ENCODE measurements at places on chromosomes 16 and 17. TPM values are rescaled to one million over a fixed set of nuclear protein-coding genes. Genes with fewer than 3 reads are reported as not detected.

CCL4 gene
- total RNA-seq: not detected

- DNase-seq: no peak
These were observed 121.6 kb downstream of the ANKRD11 start for GRCh38 chr16:89368604-89369249.

DNA sequence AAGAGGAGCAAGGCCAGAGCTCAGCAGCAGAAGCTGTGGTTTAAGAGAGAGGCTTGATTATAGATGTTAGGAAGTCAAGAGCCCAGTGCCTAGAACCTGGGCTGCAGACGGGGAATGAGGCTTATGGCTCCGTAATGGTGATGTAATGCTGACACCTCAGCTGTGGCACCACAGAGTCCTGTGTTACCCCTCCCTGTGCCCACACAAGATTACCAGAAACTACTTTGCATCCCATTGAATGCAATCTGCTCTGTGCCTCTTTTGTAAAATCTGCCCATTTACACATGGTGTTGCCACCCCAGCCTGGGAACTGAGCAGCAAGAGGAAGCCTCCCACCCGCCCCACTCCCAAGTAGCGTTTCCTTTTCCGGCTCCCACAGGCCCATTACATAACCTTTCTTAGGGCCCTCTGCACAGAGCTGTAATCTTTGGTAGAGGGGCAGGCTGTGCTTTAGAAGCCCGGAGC is 57.0 kb downstream of the PITPNC1 start:
- no peak for DNase-seq

- DNase-seq: no peak
These were observed 140.7 kb downstream of the PRKCB start for GRCh38 chr16:23976524-23976923.

DNA sequence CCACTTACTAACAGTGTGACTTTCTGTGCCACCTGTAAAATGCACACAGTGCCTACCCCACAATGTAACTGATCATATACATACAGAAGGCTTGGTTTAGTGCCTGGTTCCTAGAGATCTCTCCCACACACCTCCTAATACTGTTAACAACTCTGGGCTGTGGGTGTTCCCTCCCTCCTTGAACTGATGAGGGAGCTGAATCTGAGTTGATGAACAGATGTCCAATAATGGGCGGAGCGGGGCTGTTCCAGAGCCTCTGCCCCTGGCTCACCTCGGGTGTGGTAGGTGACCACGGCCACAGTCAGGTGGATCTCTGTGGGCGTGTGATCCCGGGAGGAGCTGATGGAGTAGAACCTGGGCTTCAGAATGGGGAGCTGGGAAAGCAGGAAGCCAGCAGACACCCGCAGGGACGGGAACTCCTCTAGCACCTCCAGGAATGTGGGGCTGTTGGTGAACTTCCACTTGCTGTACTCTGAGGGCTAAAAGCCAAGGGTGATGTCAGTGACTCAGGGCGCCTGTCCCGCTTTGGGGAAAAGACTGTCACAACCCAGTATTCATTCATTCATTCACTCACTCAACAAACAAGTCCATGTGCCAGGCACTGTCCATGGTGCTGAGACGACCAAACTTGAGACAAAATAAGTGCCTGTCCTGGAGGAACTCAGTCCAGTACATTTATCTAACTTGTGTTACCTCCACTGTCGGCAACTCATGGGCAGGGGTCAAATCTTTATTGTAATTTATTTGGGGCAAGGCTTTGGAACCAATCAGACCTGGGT is 37.6 kb downstream of the NOS2 start:
- DNase-seq: no peak
